ENCODE measurements at places on chromosomes 5 and 9. TPM values are rescaled to one million over a fixed set of nuclear protein-coding genes. Genes with fewer than 3 reads are reported as not detected.

Gene HAVCR2
- total RNA-seq, result 0.12 TPM

Gene ASPN
- not detected for total RNA-seq

Gene SPATA31C1
- total RNA-seq, result not detected

Gene NMUR2
- 0.30 TPM for total RNA-seq

Gene MEF2C
- total RNA-seq, result 5.2 TPM

Gene VAV2
- total RNA-seq, result 11.5 TPM
